Stimulated activated memory B cell treated with anti-CD40 and anti-IgM and Interleukin-4, amounts not matched to agents 10 μg/mL and 1 μg/mL and 100 μg/mL, for 72 hours (primary cell): ENCODE measurements at places on chromosomes 5 and 9.

GRCh38 chr5:168784454-168784853, 205.3 kb upstream of the PANK3 start:
- no peak for ATAC-seq

GRCh38 chr9:87578625-87579024, 81.0 kb downstream of the DAPK1 start:
- no peak for ATAC-seq

DNA sequence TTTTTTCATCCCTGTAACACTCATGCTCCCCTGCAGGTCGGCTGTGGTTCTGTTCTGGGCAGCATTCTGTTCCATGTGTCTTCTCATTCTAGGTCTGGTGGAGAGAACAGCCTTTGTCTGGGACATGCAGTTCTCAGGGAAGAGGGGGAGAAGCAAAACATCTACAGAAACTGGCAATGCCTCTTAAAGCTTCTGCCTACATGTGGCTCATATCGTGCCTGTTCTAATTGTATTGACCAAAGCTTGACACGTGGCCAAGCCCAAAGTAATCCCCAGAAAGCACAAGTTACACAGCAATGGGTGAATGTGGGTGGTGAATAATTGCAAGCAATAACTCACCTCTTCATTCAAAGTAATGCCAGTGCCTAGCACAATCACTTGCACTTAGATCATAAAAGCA, 218.2 kb upstream of the IL12B start:
- ATAC-seq: no peak

GRCh38 chr5:120684749-120685415, 220.8 kb downstream of the PRR16 start:
- ATAC-seq: peak; percentile 43

GRCh38 chr9:88370346-88370745, 17.9 kb upstream of the SPIN1 start:
- no peak for ATAC-seq

- ATAC-seq: no peak
These were observed 376.4 kb downstream of the CTNND2 start for GRCh38 chr5:11527652-11528349.

- ATAC-seq: no peak
These were observed 31.7 kb upstream of the BASP1 start for GRCh38 chr5:17185773-17186172.

DNA sequence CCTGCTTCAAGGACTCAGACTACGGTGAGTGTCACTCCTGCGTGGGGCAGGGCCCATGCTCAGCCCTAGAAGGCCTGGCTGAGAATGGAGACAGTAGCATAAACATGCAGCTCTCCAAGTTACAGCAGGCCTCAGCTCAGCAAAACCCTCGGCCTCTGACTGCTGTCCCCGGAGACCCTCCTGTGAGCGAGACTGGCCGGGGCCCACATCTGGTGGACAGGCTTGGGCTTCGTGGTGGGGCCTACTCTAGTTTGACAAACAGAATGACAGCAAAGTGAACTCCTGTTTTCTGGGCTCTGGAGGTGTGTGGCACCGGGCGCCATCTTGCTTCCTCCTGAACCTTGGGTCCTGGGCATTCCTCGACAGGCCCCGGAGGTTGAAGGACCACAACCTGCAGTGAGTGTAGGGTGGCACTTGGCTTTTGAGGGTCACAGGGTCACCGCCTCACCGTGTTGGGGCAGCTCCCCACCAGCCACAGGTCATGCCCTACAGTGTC, 97.5 kb downstream of the PHF2 start:
- no peak for ATAC-seq

DNA sequence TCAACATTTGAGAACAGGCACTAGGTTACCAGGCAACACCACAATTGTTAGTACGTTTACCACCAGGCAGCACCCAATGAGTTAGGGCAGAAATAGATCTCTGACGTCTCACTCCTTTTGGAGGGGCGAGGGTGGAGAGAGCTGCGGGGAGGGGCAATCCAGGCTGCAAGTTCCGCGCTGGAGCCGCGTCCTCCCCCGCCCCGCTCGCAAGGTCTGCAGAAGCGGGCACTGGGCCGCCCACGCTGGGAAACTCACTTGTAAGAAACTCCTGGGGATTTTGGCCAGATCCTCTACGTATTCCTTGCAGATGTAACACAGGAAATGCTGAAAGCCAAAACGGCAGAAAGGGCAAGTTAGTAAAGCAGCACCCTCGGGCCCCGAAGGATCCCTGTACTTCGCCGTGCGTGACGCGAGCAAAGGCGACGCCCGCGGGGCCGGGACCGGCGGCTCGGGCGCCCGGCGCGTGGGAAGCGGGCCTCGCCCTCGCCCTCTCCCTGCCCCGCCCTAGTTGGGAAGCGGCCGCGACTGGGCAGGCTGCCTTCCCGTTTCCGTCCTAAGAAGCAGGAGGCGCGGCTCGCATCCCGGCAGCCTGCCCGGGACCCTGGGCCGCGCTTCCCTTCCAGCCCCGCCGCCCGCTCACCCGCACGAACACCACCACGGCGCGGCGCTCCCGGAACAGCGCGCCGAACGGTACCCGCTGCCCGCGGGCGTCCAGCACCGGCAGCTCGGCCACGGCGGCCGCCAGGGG, 493 bp downstream of the PRXL2C start:
- peak; percentile 84 for ATAC-seq

GRCh38 chr9:117414906-117415331, at the start of gene ASTN2:
Gene ASTN2 (minus strand): TSS chr9:117415057. CDS start chr9:117414938, 119 bp downstream.
- ATAC-seq: no peak

- ATAC-seq: no peak
These were observed 221.3 kb downstream of the GRIA1 start for GRCh38 chr5:153711755-153712154.

DNA sequence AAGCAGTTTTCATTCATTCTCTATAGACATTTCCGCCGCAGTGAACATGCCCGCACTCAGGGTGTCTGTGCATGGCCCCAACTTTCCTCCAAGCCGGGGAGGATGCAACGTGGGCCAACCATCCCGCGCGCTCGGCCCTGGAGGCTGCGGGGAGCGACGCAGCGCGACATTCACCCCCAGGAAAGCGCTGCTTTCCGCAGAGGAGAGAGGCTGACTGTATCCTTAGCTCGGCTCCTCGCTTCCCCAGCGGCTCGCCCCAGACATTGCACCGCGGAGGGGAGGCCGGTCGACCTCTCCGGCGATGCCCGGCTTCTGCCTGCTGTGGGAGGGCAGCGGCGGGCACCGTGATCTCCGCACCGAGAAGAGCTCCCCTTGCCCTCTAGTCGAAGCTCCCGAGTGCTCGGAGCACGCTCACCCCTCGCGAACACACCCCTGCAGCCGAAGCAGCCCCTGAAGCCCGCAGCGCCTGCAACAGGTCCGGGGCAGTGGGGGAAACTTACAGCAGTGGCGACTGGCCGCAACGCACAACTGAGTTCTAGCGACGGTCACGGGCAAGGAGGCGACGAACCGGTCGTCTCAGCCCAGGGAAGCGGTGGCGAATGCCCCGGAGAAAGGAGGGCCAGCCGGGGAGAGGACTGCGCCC, 600 bp downstream of the ENC1 start:
- ATAC-seq: peak; percentile 58

- ATAC-seq: no peak
These were observed 595.7 kb downstream of the ACTL7B start for GRCh38 chr9:108259917-108260675.

GRCh38 chr9:138047469-138048040, 170.0 kb downstream of the CACNA1B start:
- no peak for ATAC-seq

DNA sequence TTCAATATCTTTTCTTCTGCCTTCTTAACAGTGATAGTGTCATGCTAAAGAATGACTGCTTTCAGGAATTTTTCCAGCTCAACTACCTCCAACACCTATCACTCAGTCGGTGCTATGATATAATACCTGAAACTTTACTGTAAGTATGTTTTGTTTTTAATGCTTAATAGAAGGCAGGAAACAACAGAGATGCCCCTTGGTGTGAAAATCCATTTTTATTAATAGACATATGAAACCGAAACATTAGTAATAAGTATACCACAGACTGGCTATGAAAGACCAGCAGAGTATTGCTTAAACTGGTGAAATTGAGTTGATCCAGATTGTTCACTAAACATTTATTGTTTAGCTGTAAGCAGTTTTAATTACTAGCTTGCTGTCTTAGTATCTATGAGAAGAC, 25.2 kb downstream of the SKP2 start:
- ATAC-seq: no peak

DNA sequence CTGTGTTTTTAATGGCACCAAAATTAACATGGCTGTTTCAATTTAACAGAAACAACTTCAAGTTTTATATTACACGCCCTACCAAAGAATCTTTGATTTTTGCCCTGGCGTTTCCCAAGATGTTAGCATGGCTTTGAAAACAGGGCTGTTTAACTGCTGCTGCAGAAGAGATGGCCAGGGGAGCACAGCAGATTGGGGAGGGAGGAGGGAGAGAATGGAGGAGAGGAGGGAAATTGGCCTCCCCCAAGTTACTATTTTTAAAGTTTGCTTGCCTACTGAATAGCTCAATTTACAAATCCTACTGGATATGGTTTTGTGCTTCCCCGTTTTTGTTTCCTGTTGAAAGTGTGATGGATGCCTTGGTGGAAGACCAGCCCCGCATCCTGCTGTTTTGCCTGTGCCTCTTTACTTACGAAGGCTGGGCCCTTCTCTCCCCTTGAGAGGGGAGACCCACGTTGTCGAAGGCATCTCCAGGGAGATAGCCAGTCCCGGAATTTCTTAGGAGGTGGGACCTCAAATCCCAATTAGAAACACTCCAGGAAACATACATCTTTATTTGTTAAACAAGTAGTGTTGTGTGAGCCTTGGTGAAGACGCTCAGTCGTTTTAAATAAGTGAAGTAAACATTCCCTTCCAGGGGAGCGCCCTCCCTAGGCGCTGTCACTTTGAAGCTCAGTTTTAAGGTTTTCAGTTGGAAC, 98.6 kb downstream of the AOPEP start:
- ATAC-seq: no peak

DNA sequence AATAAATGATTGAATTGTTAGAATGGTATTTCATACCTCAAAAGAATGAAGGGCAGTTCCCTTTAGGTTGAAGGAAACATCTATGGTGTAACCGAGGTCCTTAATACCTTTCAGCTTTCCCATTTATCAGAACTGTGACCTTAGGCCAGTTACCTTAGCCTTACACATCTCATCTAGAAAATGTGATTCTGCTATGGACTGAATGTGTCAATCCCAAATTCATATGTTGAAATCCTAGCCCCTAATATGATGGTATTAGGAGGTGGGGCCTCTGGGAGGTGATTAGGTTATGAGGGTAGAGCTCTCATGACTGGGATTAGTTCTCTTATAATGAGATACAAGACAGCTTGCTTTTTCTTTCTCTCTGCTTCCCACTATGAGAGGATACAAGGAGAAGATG, 441.9 kb downstream of the PLK2 start:
- no peak for ATAC-seq

GRCh38 chr9:124776954-124777648, at the start of gene OLFML2A:
Gene OLFML2A (plus strand): TSS chr9:124777133. CDS start chr9:124777271, 138 bp downstream.
- ATAC-seq: peak; percentile 61

DNA sequence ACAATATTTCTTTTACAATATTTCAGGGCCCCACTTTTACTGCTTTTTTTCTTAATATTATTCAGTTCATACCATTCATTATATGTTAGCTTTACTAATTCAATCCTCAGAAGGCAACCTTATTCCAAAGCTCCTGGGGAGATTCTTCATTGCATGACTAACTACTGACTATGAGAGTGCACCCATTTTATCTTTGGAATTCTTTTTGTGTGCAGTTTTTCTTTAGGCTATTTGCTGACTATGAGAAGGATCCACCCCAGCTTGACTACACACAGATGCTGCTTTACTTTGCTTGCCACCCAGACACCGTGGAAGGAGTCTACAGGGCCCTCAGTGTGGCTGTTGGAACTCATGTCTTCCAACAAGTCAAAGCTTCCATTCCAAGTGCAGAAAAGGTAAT, 56.9 kb upstream of the IL7R start:
- no peak for ATAC-seq

GRCh38 chr5:10364186-10364689, 10.7 kb downstream of the MARCHF6 start:
- no peak for ATAC-seq

DNA sequence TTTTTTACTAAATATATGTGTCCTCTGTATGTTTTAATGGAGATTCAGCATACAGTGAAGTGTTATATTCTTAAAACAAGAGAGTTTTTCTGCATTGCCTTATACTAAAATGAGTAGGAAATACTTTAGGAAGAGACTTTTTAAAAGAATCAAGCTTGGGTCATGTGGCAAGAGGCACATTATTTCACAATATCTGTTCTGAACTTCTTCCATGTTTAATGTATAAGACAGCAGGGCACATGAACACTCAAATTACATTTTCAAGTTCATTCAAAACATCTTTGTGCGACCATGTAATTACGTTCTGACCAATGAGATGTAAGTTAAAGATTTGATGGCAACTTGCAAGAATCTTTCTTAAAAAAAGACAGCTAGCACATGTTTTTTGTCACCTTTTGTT, 1055.9 kb downstream of the NR2F1-AS1 start:
- no peak for ATAC-seq

- ATAC-seq: no peak
These were observed 137.9 kb upstream of the GRHPR start for GRCh38 chr9:37284636-37285035.

DNA sequence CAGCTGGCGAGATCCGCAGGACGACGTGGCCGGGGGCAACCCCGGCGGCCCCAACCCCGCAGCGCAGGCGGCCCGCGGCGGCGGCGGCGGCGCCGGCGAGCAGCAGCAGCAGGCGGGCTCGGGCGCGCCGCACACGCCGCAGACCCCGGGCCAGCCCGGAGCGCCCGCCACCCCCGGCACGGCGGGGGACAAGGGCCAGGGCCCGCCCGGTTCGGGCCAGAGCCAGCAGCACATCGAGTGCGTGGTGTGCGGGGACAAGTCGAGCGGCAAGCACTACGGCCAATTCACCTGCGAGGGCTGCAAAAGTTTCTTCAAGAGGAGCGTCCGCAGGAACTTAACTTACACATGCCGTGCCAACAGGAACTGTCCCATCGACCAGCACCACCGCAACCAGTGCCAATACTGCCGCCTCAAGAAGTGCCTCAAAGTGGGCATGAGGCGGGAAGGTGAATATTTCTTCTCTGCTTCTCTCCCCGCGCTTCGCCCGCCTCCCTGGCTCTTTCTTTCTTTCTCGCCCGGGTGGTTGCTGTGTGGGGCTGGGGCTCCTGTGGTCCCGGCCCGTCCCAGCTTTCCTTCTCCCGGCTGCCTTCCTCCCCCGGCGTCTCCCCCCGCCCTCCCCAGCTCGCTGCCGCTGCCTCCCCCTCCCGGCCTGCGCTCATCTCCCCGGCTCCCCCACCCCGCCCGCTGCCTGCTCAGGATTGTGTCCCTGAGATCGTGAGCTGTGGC, 2.2 kb downstream of the NR2F1 start:
- ATAC-seq: no peak

GRCh38 chr5:55218967-55219366, 8.1 kb downstream of the MCIDAS start:
- ATAC-seq: no peak
